ENCODE measurements at places on chromosomes 16 and 17.

DNA sequence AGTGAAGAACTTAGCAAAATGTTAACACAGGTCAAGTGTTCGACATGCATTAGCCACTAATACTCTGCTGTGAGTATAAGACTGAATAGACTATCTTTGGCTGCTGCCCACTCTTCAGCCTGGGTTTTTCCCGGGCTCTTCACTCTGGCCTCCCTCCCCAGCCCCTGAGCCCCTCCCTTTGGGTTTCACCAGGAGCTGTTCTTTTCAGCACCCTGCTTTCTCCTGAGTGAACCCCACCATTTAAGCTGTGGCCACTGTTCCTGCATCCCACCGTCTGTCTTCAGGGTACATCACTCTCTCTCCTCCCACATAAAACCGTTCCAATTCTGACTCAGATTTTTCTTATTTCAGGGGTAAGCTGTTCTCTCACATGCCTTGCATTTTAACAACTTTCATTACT lies 92.0 kb upstream of the ASIC2 start:
- no peak for DNase-seq

GRCh38 chr17:81579821-81580321 lies 27.7 kb upstream of the FAAP100 start:
- DNase-seq, result no peak

- no peak for DNase-seq
Measured at GRCh38 chr16:49587511-49587910, 213.9 kb downstream of the C16orf78 start.

DNA sequence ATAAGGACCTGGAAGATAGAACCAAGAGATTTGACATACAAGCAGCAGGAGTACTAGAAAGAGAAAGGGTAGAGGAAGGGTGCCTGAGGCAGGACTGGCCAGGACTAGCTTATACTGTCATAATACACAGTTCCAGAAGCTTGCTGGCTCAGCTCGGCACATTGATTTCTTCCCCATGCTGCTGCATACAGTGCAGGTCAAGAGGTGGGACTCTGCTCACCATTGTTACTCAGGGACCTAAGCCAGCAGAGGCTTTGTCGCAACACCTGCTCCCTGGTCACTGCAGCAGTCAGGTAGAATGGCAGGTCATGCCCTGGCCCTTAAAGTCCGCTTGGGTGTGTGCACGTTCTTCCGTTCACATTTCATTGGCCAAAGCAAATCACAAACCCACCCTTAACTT lies 32.8 kb downstream of the LDHD start:
- no peak for DNase-seq

DNA sequence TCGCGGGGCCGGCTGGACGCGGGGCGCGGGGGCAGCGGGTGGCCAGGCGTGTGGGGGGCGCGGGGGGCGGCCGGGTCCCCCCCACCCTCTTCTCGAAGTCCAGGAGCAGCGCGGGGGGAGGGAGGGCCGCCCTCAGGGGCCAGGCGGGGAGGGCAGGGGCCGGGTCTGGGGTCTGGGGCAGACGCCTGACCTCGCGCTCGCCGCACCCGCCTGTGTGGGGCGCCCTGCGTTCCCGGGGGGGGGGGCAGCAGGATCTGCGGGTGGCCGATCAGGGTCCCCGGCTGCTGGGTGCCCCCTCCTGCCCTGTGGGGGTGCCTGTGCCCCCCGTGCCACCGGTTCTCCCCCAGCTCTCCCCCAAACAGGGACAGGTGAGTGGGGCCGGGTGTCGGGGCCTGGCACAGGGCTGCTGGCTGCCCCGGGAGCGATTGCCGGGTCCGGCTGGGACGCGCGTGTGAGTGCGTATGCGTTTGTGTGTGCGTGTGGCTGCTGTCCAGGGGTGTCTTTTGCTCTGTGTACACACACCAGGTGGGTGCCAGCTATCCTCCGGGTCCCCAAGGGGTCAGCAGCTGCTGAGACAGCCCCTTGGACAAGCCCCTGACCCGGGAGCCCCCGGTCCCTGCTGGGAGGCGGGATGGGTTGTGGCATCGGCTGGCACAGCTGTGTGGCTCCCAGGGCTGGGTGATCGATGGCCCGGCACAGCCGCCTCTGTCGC lies 663 bp downstream of the PRR35 start:
- DNase-seq, result no peak

Data from GM12892 (cell line).